ENCODE measurements at places on chromosomes 11 and 22. TPM values are rescaled to one million over a fixed set of nuclear protein-coding genes. Genes with fewer than 3 reads are reported as not detected.

GRCh38 chr11:132844956-132845696 lies 687.2 kb downstream of the OPCML start:
- no peaks in the 10 kb centered on the region for H3K36me3 ChIP-seq
- no peak overlapping the region for H3K4me3 ChIP-seq
- no peak overlapping the region for H3K27ac ChIP-seq
- no peaks in the 10 kb centered on the region for H3K4me1 ChIP-seq

DNA sequence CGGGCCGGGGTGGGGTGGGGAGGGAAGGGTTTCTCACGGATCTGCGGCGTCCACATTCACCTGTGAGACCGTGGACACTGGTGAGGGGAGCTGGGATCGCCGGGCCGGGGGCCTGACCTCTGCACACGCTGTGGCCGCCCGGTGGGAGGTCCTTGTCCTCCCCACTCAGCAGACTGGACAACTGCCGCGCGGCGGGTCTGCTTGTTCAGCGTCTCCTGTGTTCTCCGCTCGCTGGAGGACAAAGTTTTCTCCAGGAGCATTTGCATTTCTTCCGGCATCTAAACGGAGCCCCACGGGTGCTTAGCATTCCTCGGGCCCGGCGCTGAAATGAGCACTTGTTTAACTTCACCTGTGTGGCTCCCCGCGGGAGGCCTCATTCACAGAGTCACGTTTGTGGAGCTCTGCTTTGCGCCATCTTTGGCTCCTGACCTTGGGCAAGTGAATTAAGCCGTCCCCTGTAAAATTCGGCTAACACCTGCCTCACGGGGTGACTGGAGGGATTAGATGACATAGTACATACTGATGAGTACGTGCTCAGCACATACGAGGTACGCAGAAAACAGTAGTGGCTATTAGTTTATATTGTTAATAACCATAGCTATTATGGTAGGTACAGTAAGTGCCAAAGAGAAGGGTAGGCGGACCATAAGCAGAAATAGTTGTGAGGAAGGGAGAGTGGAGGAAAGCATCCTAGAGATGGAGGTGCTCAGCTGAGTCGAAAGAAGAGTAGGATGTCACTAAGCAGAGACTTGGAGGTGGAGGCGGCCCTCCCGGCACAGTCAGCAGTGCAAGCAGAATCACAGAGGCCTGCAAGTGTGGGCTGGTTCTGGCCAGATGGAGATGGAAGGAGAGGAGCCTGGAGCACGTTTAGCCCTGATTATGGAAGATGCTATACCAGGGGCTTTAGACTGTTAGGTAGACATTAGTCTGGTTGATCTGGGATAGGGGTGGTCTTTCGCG lies 885 bp downstream of the TRMU start:
- peaks cover 77% of the 10 kb centered on the region for H3K36me3 ChIP-seq
- peak overlapping the region; percentile 52 for H3K27ac ChIP-seq
- peaks cover 7% of the 10 kb centered on the region for H3K4me1 ChIP-seq
- H3K27me3 ChIP-seq, result no peaks in the 10 kb centered on the region
- H3K4me3 ChIP-seq, result peak overlapping the region; percentile 84
- no peak for DNase-seq

GRCh38 chr11:20308601-20309000 lies 54.9 kb upstream of the HTATIP2 start:
- no peak for DNase-seq
- H3K4me3 ChIP-seq, result no peak overlapping the region
- H3K27me3 ChIP-seq, result peaks cover 13% of the 10 kb centered on the region
- H3K36me3 ChIP-seq, result no peaks in the 10 kb centered on the region

DNA sequence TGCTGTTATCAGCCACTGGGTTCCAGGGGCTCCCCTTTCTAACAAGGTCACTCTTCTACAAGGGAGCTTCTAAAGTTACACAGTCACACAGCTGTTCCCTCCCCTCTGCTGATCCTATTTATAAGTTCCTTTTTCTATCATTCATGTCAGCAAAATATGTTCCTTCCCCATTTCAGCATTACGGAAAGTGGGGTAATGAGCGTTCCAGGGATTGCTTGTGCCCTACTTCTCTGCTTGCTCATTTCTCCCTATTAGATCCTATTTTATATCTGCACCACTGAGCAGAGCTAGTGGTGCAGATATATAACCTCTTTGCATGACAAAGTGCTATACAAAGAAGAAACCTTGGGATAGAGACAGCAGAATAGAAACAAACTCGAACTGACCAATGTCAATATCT lies 22.7 kb upstream of the PLEKHB1 start:
- DNase-seq, result no peak
- H3K4me1 ChIP-seq, result no peaks in the 10 kb centered on the region
- no peak overlapping the region for H3K4me3 ChIP-seq
- no peaks in the 10 kb centered on the region for H3K36me3 ChIP-seq
- no peaks in the 10 kb centered on the region for H3K27me3 ChIP-seq

DNA sequence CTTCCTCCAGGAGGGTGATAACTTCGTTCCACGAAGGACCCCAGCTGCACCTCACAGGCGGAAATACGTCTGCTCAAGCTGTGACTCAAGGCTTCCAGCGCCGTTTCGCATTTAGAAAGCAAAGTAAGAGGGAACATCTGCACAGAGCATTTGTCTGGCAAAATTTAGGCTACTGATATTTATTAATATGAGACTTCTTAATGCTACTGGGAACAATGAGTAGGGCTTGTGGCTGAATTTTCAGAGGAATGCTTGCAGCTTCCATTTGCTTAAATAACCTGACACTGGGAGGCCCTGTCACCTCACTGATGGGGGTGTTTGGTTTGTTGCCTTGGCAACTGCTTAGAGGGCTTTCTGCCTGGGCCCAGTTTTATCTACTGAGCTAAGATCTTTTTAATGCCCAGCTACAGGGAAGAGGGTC lies 14.7 kb upstream of the ST14 start:
- DNase-seq, result no peak
- no peaks in the 10 kb centered on the region for H3K4me1 ChIP-seq
- H3K27ac ChIP-seq, result no peak overlapping the region
- no peak overlapping the region for H3K4me3 ChIP-seq
- no peaks in the 10 kb centered on the region for H3K27me3 ChIP-seq

- H3K27ac ChIP-seq, result no peak overlapping the region
- no peak overlapping the region for H3K4me3 ChIP-seq
- H3K27me3 ChIP-seq, result no peaks in the 10 kb centered on the region
Observed at GRCh38 chr11:19378814-19379213, 138.1 kb upstream of the E2F8 start.

Gene MS4A3
- total RNA-seq, result not detected
